ENCODE measurements at places on chromosomes 6 and 20.

DNA sequence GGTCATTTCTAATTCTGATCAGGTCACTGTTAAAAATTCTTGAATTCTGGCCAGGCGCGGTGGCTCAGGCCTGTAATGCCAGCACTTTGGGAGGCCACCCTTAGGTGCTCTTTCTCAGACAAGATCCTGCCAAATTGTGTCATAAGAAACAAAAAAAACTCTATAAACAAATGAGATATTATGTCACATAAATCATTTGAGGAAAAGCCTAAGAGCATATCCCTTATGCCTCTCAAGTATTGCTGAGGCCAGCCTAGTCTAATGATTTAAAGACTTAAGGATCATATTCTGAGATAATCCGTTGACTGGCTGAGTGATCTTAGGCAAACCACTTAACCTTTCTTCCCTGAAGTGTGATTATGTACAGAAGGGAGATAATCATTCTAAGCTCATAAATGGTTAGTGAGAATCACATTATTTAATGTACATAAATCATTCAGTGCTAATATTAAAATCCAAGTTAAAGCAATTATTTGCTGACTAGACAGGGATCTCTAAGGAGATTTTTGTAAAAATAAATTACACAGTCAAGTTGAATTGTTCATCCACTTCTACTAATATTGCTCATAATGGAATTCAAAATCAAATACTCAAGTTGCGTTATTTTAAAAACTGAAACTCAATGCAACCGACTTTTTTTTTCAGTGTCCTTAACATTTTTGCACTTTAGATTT is 365.4 kb downstream of the PHF3 start:
- H3K4me1 ChIP-seq: no peaks in the 10 kb centered on the region
- H3K4me3 ChIP-seq: no peak overlapping the region
- H3K27ac ChIP-seq: no peak overlapping the region
- no peak for DNase-seq
- no peaks in the 10 kb centered on the region for H3K36me3 ChIP-seq

- peaks cover 21% of the 10 kb centered on the region for H3K27me3 ChIP-seq
- H3K36me3 ChIP-seq: no peaks in the 10 kb centered on the region
- H3K27ac ChIP-seq: no peak overlapping the region
- H3K4me1 ChIP-seq: peaks cover 11% of the 10 kb centered on the region
These were observed 86.5 kb downstream of the CRYBG1 start for GRCh38 chr6:106446983-106447382.

DNA sequence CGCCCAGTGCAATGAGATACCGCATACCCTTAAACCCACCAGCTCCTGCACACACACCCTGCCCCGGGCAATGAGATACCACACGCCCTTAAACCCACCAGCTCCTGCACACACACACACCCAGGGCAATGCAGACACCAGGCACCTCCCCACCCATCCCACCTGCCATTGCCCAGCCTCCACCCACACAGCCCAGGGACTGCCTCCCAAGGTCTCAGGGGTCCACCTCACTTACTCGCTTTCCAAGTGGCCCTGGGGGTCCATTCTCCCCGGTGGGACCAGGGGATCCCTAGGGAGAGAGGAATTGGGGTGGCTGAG is 24.0 kb downstream of the COL11A2 start:
- H3K36me3 ChIP-seq: no peaks in the 10 kb centered on the region
- no peaks in the 10 kb centered on the region for H3K27me3 ChIP-seq
- H3K4me1 ChIP-seq: no peaks in the 10 kb centered on the region
- no peak for DNase-seq
- H3K4me3 ChIP-seq: no peak overlapping the region

DNA sequence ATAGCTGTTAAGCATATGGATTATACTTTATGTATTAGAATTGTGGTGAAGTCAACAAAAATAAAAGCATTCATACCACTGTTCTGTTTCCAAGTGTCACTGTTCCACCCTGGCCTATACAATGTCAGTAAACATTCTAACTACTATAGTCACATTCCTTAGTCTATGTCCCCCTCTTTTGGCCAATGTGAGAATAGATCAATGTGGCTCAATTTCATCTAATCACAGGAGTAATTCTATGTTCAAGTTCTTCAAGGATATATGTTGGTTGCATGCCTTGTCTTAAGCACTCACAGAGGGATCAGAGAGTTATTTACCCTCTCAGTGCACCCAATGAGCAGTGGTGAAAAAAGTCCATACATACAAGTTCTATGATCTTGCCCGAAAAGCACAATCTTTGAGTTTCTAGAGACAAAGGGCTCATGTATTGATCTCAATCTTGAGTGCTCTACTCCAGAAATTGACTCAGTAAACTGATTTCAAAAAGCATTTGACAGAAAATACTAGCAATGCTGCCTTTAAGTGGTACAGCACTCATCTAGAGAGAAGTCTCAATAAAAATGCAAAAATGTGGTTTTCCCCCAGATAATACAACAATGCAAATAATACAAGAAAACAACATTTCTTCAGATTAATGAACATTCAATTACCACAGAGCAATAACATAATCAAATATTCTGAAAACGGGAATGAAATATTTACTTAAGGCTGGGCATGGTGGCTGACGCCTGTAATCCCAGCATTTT is 16.5 kb downstream of the SMLR1 start:
- no peak overlapping the region for H3K4me3 ChIP-seq
- no peak overlapping the region for H3K27ac ChIP-seq
- DNase-seq: peak; percentile 49
- no peaks in the 10 kb centered on the region for H3K36me3 ChIP-seq
- no peaks in the 10 kb centered on the region for H3K27me3 ChIP-seq
